ENCODE measurements at places on chromosomes 13 and 19.

- no peak for DNase-seq
These were observed 195.6 kb downstream of the GPC5 start for GRCh38 chr13:91594061-91594460.

DNA sequence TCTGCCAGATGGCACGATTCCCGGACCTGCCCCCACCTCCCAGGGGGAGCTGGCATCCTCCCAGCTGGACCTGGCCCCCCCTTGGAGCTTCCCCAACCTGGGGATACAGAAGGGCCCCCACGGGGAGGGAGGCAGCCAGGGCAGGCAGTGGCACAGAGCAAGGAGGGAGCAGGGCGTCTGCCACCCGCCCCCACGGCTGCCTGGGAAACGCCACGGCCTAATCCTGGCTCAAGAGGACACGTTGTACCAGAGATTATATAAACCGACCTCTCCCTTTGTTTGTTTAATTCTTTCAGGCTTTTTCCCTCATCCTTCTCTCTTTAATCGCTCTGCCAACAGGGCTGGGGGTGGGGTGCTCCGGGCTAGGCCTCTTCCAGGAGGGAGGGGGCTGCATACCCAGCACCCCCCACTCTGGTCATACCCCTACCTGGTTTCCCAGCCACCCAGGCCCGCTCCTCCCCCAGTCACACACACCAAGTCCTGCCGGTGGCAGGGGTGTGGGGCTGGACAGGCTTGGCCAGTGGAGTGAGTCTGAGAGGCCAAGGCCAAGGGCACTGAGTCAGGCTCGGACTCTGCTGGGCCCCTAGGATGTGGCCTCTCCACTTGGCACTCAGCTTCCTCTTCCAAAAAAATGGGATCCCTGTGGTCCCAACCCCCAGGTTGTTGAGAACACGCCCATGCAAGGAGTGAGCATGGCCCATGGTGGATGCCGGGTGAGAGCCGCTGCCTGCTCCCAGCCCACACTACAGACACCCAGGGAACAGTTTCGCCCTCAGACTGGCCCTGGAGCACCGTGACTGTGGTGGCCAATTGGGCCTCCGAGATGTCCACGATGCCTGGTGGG, 29.5 kb upstream of the NFIC start:
- DNase-seq: peak; percentile 71

GRCh38 chr13:98508685-98509084, 68.2 kb downstream of the STK24 start:
- DNase-seq: no peak

DNA sequence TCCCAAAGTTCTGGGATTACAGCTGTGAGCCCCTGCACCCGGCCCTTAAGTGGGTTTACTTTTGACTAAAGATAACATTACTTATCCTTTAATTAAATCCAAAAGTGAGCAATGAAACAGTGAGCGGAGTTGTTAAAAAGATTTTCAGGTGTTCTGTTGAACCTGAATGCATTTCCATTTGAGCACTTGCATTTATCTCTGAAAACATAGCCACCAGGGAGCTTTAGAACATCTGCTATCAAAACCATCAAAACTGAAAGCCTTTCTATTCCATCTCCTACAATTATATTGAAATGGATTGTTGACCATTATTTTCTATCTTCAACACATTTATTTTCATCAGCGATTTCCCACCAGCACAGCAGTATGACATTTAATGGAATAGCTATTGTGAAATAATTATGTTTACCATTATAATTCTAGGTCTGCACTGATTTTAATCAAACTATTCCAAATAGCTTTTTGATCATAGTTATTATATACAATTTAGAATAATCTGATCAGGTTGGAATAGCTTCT, 269.0 kb downstream of the FGF14 start:
- DNase-seq: no peak

- no peak for DNase-seq
These were observed 13.9 kb downstream of the SLITRK5 start for GRCh38 chr13:87684850-87685742.

- DNase-seq: no peak
These were observed 228.3 kb downstream of the FOXO1 start for GRCh38 chr13:40438022-40438680.

DNA sequence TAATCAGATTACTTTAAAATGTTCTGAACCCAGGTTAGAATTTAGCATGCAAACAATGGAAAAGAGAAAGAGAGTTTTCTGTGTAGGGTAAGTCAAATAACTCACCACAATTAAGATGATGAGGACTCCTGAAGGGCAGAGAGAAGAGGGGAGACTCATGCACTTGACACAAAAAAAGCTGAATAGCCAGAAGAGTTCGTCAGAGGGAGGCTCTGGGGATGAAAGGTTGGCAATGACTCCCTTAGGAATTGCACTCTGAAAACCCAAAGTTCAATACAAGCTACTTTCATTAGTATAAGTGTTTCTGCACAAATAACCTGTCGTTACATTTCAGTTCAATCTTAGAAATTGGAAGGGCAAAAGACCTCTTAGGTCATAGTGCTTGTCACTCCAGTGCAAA, 434.4 kb upstream of the PCDH9 start:
- no peak for DNase-seq

DNA sequence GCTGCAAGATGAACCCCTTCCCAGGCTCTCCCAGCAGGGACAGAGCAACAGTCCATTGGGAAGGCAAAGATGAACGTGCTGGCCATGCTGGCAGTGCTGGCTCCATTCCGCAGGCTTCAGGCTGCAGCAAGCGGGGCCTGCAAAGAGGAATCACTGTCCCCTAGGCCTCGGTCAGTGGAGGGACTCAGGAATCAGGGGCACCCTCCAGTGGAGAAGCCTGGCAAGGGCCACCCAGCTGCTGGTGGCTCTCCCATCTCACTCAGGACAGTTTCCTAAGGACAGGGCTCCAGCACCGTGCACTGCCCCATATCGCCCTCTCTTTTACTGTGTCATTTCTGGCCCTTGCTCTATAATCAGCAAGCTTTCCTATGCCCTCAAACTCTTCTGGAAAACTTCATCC, 498.6 kb downstream of the EFNB2 start:
- DNase-seq: no peak

DNA sequence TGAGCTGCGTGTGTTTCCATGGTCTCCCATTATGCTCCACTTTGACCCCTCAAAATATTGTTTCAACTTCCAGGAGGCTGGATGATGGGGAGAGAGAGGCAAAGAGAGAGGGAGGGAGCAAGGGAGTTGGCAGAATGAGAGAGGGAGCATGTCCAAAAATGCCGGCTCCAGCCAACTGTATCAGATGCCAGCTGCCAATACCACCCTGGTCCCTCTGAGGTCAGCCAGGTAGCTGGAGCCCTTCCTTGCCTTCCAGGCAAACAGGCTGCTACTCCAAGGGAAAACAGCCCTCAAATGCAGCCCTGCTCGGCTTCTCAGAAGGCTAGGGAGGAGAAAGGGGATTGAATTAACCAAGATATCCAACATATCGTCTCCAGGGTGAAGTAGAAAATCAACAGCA, 440.0 kb downstream of the TSHZ3 start:
- no peak for DNase-seq

DNA sequence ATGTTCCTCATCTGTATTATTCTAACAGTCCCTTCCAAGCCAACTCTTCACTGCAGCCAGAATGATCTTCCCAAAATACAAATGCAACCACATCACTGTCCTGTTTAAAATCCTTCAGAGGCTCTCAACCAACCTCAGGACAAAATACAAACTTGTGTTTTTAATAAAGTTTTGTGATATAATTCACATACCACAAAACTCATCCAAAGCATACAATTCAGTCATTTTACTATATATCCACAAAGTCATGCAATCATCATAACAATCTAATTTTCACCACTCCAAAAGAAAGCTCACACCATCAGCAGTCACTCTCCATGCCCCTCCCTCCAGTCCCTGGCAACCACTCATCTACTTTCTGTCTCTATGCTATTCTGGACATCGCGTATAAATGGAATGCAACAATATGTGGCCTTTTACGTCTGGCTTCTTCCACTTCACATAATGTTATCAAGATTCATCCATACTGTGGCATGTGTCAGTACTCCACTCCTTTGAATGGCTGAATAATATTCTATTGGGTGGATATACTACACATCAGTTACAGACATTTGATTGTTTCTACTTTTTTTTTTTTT, 81.7 kb upstream of the DOCK9 start:
- no peak for DNase-seq

DNA sequence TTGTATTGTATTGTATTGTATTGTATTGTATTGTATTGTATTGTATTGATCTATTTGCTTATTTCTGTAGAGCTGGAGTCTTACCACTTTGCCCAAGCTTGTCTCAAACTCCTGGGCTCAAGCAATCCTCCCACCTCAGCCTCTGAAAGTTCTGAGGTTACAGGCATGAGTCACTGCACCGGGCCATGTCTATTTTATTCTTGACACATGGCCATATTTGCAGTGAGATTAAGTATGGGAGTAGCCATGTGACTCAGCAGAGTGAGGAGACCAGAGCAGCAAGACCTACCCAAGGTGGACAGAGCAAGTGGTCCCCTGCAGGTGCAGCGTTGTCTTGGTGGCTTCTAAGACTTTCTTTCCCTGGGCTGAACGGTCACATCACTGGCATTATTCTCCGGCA, 49.1 kb upstream of the UBAC2 start:
- DNase-seq: no peak

GRCh38 chr19:46216612-46217011, 12.9 kb upstream of the IGFL1 start:
- no peak for DNase-seq

GRCh38 chr19:54045771-54046170, 17.9 kb downstream of the VSTM1 start:
- DNase-seq: no peak

DNA sequence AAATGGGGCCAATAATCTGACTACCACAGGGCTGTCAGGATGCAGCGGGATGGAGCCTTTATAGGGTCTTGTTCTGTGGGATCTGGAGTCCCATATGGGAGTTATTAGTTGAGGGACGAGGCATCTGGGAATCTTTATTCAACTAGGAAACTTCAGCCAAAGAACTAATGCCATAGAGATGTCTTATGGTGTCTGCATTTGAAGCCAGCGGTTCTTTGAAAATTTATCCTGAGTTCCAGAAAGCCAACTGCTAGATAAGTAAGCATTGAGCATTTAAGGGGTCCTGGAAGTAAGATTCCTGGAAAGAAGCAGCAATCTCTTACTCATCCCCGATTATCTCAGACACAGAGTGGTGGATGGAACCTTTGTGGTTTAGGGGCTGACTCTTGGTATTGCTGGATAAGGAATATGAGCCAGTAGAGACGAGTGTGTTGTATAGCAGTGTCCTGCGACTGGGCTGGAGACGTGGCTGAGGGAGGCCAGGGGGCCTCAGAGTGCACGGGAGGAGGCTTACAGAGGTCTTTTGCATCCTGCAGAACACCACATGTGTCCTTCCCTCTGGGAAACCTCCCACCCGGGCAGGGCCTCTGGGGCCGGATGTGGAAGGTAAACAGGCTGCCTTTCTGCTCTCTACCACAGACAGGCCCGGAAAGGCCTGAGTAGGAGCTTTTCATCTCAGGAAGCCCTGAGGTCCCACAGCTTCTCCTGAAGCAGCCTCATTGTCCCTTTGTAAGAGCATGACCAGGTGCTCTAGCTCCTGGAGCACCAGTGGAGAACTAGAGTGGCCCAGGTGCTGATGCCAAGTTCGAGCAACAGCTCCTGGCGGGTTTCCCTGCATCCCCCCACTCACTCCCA, 28.8 kb downstream of the ACTN4 start:
- peak; percentile 63 for DNase-seq

DNA sequence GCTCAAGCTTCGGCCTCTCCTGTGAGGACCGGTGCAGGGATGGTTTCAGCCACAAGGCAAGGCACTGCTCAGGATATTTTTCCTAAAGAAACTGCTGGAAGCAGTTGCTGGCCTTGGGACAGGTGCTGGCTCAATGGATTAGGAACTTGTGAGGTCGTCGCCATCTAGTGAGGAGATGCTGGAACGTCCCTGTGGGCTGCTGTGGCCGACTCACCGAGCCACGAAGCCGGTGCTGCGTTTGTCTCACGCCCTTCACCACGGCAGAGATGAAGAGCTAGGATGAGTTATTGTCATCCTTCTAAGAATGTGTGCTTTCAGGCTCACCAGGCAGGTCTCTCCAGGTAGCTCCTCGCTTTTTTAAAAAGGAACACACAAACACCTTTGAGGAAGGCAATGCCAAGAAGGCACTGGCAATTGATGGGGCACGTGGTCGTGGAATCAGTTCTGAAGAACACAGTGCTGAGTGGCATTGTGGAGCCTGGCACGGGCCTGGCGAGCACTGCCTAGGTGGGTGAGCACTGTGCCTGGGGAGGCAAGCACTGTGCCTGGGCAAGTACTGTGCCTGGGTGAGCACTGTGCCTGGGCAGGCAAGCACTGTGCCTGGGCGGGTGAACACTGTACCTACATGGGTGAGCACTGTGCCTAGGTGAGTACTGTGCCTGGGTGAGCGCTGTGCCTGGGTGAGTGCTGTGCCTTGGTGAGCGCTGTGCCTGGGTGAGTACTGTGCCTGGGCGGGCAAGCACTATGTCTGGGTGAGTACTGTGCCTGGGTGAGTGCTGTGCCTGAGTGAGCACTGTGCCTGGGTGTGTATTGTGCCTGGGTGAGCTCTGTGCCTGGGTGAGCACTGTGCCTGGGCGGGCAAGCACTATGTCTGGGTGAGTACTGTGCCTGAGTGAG, 140.4 kb downstream of the TEX29 start:
- DNase-seq: peak; percentile 81

DNA sequence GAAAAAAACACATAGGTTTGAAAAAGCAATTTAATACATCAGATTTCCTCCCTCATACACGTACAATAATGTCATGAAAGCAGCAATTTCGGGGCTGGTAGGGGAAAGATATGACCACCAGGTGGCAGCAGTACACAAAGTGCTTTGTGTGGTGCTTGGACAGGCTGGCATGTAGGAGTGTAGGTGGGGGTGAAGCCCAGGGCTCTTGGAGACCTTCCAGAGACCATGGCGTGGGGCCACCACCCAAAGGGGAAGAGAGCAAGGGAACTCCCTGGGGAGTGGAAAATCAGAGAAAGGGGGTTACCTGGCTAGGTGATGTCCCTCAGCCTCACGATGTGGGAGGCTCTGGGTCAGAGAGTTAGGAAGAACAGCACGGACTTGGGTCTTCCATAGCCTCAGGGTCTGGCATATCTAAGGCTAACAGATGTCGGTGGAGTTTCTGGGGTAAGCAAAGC, 11.8 kb upstream of the CCNA1 start:
- peak; percentile 77 for DNase-seq

DNA sequence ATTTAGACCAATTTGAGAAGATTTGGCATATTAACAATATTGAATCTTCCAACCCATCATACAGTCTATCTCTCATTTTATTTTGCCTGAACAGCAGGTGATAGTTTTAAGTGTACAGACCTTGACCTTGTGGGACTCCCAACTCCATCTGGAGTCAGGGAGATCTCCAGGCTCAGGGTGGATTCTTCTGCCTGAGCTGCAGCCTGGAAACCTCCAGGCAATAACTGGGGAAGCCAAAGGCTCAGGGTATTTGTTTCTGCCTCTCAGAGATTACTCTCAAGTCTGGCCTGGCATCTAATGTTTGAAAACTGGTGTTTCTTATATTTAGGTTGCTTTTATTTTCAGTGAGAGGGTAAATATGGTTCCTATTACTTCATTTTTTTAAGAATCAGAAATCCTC, 102.1 kb upstream of the C1QTNF9B start:
- no peak for DNase-seq

GRCh38 chr19:41327076-41327575, 17.2 kb downstream of the CCDC97 start:
- DNase-seq: no peak
